Ascending aorta (tissue), 2 donors: ENCODE measurements at places on chromosomes 12 and 14.

GRCh38 chr12:110010853-110011723, 11.9 kb downstream of the ANKRD13A start:
- no peak overlapping the region for H3K27ac ChIP-seq
- H3K36me3 ChIP-seq, result peaks cover 33% of the 10 kb centered on the region
- no peaks in the 10 kb centered on the region for H3K27me3 ChIP-seq

DNA sequence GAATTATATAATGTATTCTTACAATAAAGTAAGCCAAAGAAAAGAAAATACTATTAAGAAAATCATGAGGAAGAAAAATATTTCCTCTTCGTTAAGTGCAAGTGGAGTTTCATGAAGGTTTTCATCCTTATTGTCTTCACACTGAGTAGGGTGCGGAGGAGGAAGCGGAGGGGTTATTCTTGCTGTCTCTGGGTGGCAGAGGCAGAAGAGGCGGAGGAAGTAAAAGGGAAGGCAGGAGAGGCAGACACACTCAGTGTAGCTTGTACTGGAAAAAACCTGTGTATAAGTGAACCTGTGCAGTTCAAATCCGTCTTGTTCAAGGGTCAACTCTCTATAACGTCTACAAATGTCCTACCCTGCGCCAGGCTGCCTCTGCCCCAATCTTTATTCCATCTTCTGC, 22.0 kb upstream of the BCL2L14 start:
- no peak overlapping the region for H3K4me3 ChIP-seq
- no peaks in the 10 kb centered on the region for H3K27me3 ChIP-seq
- DNase-seq, result no peak
- H3K36me3 ChIP-seq, result no peaks in the 10 kb centered on the region
- H3K4me1 ChIP-seq, result no peaks in the 10 kb centered on the region

DNA sequence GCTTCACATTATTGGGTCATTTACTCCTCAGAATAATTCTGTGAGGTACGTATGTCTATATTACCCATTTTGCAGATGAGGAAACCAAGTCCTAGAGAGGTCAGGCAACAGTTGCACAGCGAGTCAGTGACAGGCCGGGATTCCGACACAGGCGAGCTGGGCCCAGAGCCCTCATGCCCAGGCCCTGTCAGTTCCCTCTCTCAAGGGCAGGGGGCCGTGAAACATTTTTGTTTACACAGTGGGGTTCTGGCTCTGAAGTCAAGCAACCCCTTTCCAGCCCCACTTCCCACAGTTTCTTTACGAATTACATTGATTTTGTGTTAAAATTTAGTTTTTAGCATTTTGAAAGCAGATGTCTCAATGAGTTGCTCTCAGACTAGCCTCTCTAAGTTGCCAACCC, 46.7 kb downstream of the ESRRB start:
- DNase-seq, result no peak
- H3K27ac ChIP-seq, result no peak overlapping the region
- H3K4me3 ChIP-seq, result no peak overlapping the region
- H3K4me1 ChIP-seq, result no peaks in the 10 kb centered on the region
- H3K36me3 ChIP-seq, result no peaks in the 10 kb centered on the region
- H3K27me3 ChIP-seq, result no peaks in the 10 kb centered on the region

DNA sequence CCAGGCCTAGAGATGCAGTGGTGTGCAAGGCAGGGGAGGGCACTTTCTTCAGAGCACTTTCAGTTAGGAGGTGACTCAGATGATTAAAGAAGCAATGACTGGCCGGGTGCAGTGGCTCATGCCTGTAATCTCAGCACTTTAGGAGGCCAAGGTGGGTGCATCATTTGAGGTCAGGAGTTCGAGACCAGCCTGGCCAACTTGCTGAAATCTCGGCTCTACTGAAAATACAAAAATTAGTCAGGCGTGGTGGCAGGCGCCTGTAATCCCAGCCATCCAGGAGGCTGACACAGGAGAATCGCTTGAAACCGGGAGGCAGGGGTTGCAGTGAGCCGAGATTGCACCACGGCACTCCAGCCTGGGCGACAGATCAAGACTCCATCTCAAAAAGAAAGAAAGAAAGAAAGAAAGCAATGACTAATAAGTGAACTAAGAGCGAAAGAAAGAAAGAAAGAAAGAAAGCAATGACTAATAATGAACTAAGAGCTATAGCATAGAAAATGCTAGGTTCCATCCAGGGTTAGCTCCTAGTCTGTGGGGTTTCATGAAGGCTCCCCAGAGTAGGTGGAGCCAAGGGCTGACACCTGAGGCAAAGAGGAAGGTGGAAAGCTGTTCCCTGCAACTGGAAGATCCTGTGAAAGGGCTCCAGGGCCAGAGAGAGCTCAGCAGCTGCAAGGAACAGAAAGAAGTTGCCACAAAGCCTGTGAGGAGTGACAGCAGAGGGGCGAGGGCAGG, 334.5 kb downstream of the CACNA1C start:
- peaks cover 45% of the 10 kb centered on the region for H3K4me1 ChIP-seq
- H3K27me3 ChIP-seq, result no peaks in the 10 kb centered on the region

DNA sequence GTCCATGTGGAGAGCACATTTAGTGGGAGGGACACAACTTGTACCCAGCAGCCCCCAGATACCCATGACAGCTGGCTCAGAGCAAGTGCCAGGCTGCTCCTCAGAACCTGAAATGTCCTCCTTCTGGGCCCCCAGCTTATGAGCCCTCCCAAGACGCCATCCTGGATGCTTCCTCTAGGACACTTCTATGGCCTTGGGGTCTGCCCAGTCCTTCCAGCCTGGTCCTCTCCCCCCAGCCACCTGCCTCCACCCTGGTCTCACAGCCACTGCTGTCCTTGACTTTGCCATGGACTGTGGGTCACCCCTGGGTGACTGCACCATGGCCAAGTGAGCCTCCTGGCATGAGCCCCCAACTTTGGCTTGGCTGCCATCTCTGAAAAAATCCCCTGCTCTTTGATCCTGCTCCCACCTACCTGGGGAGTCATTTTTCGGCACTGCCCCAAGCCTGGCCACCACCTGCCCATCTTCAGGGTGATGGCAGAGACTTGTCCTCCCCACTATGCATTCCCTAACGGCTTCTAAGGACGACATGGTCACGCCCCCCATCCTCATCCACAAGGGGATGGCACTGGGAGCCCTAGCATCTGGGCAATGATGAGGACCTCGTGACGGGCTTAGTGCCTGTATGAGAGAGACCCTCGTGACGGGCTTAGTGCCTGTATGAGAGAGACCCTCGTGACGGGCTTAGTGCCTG, 323.7 kb downstream of the TMEM121 start:
- no peak overlapping the region for H3K4me3 ChIP-seq
- no peak overlapping the region for H3K27ac ChIP-seq
- H3K4me1 ChIP-seq, result no peaks in the 10 kb centered on the region

DNA sequence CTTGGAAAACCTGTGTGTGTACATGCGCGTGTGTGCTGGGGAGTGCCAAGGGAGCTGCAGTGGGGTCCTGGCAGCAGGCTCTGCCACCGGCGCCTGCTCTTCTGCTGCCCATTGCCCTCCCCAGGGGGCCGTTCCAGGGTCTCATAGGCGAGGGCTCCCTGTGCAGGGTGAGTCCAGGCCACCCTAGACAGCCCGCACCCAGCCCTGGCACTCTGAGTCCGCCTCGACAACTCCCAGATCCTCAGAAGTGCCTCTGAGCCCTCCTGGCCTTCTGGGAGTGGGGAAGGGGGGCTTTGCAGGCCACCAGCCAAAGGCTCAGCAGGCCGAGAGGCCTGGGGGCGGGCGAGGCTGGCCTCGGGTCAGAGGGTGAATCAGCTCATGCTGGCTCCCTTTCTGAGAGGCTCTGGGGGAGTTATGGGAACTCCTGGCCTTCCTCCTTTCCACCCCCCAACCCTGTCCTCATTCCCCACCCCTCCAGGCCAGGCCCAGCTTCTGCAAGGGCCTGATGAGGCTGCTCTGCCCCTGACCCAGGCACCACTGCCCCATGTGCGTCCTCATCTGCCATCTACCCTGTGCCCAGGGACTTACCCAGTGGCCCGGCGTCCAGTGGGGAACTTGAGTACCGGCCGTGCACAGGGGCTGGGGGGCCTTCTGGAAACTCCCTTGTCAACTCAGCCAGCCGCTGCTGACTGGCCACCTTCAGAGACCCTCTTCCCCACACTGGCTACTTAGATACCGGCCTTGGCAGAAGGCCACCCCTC, 2.1 kb upstream of the TEDC1 start:
- DNase-seq, result no peak
- H3K4me3 ChIP-seq, result peak overlapping the region; percentile 64
- H3K27me3 ChIP-seq, result no peaks in the 10 kb centered on the region
- H3K4me1 ChIP-seq, result peaks cover 50% of the 10 kb centered on the region
- H3K27ac ChIP-seq, result peak overlapping the region; percentile 99
- no peaks in the 10 kb centered on the region for H3K36me3 ChIP-seq

DNA sequence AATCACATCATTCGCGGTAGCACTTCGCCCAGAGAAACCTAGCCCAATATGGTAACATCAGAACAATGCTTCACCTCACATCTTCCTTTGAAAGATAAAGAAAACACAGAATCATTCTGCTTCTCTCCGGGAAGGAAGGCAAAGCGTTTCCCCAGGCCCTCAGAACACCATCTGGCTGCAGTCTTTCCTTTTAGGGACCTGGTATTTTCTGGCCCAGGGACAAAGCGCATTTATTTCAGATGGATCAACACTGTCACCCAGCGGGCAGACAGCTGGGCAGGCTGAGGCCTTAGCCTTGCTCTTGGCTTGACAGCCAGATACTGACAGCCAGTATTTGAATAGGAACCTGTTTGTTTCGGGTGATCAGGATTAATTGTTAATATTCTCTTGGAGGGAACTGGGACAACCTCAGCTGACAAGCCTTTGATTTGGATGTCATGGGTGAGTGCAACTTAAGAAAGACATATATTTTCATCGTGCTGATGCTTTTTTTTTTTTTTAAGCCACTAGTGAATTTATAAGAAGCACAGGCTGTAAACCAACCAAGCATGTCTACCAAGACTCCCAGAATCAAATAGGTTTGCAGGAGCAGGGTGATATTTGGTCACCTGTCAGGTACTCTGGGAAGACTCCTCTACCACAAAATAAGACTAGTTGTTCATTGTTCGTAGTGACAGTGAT, 118.9 kb downstream of the VEZT start:
- no peak for DNase-seq
- H3K4me1 ChIP-seq, result no peaks in the 10 kb centered on the region
- H3K27me3 ChIP-seq, result no peaks in the 10 kb centered on the region
- peak overlapping the region; percentile 78 for H3K27ac ChIP-seq
- peak overlapping the region; percentile 5 for H3K4me3 ChIP-seq

- DNase-seq, result no peak
- no peaks in the 10 kb centered on the region for H3K4me1 ChIP-seq
- no peaks in the 10 kb centered on the region for H3K36me3 ChIP-seq
- H3K4me3 ChIP-seq, result no peak overlapping the region
- H3K27me3 ChIP-seq, result no peaks in the 10 kb centered on the region
- no peak overlapping the region for H3K27ac ChIP-seq
Observed at GRCh38 chr14:49447540-49448107, 138.6 kb downstream of the RPS29 start.

GRCh38 chr12:5588176-5588575, 156.3 kb downstream of the NTF3 start:
- H3K27me3 ChIP-seq, result no peaks in the 10 kb centered on the region
- H3K36me3 ChIP-seq, result no peaks in the 10 kb centered on the region
- H3K4me1 ChIP-seq, result no peaks in the 10 kb centered on the region
- no peak overlapping the region for H3K4me3 ChIP-seq
- H3K27ac ChIP-seq, result no peak overlapping the region

DNA sequence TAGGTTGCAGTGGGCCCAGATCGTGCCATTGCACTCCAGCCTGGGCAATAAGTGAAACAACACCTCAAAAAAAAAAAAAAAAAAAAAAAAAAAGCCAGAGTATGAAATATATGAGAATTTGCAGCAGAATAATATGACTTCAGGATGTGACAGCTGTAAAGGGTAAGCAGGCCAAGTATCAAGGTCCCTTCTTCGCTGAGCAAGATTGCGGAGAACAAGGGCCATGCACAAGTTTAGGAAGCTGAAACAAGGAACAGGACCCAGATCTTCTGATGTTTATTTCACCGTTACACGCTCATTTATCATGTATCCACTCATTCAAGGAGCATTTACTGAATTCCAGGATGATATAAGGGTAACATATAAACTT, 659 bp upstream of the FOXJ2 start:
- DNase-seq, result no peak
- peaks cover 15% of the 10 kb centered on the region for H3K4me1 ChIP-seq
- H3K27me3 ChIP-seq, result no peaks in the 10 kb centered on the region
- peak overlapping the region; percentile 83 for H3K4me3 ChIP-seq

GRCh38 chr12:75361408-75361807, 26.9 kb downstream of the GLIPR1L1 start:
- no peaks in the 10 kb centered on the region for H3K27me3 ChIP-seq
- no peak overlapping the region for H3K27ac ChIP-seq
- H3K36me3 ChIP-seq, result no peaks in the 10 kb centered on the region

- H3K4me3 ChIP-seq, result no peak overlapping the region
- H3K36me3 ChIP-seq, result no peaks in the 10 kb centered on the region
- H3K27me3 ChIP-seq, result no peaks in the 10 kb centered on the region
- DNase-seq, result no peak
Observed at GRCh38 chr12:62653740-62654139, 187.1 kb downstream of the MON2 start.

DNA sequence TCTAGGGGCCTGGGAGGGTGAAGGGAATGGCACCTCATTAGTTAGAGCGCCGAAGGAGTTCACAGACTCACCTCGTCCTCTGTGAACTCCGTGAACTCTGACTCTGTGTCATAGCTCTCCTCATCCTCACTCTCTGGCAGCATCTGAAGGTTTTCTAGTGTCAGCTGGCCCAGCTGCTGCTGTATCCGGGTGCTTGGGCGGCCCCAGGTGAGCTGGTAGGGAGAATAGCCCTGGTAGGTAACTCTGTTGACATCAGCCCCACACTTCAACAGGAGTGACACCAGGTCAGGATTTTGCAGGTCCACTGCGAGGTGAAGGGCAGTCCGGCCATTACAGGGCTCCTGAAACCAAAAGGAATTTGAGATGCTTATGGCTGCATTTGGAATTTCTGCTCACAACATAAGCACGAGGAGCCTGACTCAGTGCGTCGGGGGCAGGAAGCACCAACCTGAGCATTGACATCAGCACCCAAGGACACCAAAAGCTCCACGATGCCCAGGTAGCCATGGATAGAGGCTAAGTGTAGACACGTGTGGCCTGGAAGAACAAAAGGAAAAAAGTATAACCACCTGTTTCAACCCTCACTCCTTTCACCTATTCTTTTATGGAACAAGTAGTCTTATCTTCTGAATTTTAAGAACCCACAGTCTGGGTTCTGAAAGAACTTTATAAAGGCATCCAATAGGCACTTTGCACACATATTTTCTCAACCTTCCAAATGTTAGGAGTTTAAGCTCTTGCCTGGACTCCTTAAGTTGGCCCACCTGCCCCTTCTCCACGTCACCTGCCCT, 2.0 kb downstream of the NFKBIA start:
- H3K4me3 ChIP-seq, result peak overlapping the region; percentile 80
- H3K36me3 ChIP-seq, result peaks cover 37% of the 10 kb centered on the region
- H3K4me1 ChIP-seq, result peaks cover 46% of the 10 kb centered on the region

- no peak overlapping the region for H3K27ac ChIP-seq
- no peaks in the 10 kb centered on the region for H3K27me3 ChIP-seq
- no peak overlapping the region for H3K4me3 ChIP-seq
- no peaks in the 10 kb centered on the region for H3K36me3 ChIP-seq
- no peaks in the 10 kb centered on the region for H3K4me1 ChIP-seq
Observed at GRCh38 chr14:42163136-42163535, 556.5 kb downstream of the LRFN5 start.

- H3K4me3 ChIP-seq, result no peak overlapping the region
- H3K36me3 ChIP-seq, result no peaks in the 10 kb centered on the region
- H3K27ac ChIP-seq, result peak overlapping the region; percentile 82
- no peaks in the 10 kb centered on the region for H3K27me3 ChIP-seq
- no peak for DNase-seq
- H3K4me1 ChIP-seq, result peaks cover 54% of the 10 kb centered on the region
Observed at GRCh38 chr14:63874223-63874622, 21.4 kb downstream of the SYNE2 start.
